ENCODE measurements at places on chromosomes 7 and 10.

DNA sequence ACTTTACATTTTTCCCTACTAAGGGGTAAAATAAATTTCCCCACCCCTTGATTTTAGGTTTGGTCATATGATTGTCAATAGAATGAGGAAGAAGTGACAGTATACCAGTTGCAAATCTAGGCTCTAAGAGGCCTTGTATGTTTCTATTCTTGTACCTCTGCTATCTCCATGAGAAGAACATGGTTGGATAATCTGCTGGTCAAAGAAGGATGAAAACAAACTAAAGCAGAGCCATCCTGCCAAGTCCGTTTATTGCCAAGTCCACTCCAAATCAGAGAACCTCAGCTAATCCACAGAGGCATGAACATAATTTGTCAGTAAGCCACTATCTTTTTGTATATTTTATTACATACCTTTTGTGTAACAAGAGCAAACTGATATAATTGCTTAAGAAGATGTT lies 98.0 kb downstream of the CRPPA start:
- no peak for DNase-seq

GRCh38 chr7:41024126-41024525 lies 678.8 kb downstream of the INHBA start:
- no peak for DNase-seq

GRCh38 chr10:87674943-87675342 lies 15.3 kb downstream of the PAPSS2 start:
- no peak for DNase-seq

DNA sequence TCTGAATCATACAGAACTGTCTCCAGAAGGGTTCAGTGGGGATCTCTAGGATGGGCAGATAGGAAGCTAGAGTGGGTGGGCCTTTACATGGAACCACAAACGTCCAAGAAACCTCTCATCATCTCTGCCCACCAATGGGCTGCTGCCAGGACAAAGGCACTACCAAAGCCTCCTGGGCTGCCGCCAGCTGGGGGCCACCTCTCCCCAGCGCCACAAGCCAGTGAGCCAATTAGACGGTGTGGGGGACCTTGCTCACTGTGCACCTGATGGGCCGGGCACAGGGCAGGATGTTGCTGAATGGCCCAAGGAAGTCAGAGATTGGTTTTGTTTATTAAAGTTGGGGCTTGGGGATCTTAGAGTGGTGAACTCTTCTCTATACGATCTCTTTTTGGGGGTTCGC lies 242.1 kb downstream of the MGMT start:
- no peak for DNase-seq

DNA sequence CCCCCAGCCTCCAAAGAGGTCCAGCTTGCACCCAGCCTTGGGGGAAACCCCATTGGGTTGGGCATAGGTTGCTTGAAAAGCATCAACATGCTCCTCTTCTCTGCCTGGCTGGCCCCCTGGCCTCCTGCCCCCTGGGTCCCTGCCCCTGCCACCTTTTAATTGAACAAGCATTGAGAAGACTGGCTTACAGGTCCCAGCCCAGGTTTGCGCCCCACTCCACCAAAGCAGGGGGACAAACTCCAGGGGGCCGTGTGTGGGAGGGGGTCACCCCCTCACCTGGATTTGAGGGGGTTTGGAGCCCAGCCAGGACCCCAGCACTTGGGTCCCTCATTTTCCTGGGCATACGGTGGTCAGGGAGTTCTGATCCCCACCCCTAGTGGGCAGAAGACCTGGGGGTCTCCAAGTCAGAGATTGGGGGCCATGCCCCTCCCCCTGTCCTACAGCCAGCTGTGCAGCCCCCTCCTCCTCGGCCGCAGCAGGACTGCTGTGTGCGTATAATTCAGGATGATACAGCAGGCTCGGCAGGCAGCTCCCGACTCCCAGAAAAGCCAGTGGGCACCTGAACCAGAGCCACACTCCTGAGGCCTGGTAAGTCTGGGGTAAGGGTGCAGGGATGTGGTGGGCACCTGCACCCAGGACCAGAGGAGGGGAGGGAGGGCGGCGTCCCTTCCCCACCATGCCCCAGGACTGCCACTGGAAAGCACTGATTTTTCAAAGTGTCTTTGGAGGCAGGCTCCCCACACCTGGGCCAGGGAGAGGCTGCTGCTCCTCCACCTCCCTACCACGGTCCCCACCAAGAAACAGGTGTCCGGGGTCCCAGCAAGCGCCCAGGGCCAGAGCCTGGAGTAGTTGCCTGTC lies 1.7 kb downstream of the ELFN1 start:
- no peak for DNase-seq

GRCh38 chr7:99109108-99110051 lies 34.5 kb downstream of the SMURF1 start:
- DNase-seq: no peak

DNA sequence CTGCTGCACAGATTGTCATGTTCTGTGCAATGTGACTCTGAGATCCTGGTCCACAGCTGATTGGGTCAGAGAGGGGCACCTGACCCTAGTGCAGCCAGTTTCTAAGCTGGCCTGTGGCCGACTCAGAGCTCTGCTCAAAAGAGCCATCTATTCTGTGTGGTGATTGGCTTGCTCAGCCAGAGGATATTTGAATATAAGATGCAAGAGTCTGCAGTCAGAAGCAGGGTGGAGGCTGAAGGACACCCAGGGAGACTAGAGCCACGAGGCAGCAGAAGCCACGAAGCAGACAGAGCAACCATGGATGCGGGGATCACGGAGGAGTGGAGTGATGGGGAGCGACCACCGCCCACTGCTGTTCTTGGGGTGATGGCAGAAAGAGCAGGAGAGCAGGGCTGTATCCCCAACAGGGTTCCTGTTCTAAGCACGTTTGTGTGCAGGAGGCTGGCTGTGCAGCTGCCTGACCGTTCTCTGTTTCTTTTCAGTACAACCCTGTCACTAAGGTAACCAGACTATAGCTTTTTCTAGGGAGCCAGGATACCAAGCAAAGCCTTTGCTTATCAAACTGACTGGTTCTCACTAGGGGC lies 19.5 kb upstream of the RHEB start:
- DNase-seq: peak; percentile 45
